MCF 10A (cell line): ENCODE measurements at places on chromosomes 2 and 18. TPM values are rescaled to one million over a fixed set of nuclear protein-coding genes. Genes with fewer than 3 reads are reported as not detected.

Gene CD8A
- total RNA-seq = not detected in 2 replicates

Gene SERPINB2
- 0.47 and 0.82 TPM in 2 replicates for total RNA-seq

Gene AMER3
- not detected in 2 replicates for total RNA-seq

Gene TEKT4
- total RNA-seq = not detected in 2 replicates

Gene SULT1C4
- total RNA-seq = not detected in 2 replicates

Gene ADAM17
- total RNA-seq = 44.3 and 47.3 TPM in 2 replicates

Gene DOK6
- not detected in 2 replicates for total RNA-seq

Gene ZNF24
- total RNA-seq = 39.1 and 44.0 TPM in 2 replicates

Gene HOXD12
- not detected in 2 replicates for total RNA-seq

Gene PTPRM
- total RNA-seq = 82.8 and 107 TPM in 2 replicates

Gene RAMP1
- 4.3 and 11.2 TPM in 2 replicates for total RNA-seq

Gene SOX11
- not detected in 2 replicates for total RNA-seq

Gene ADD2
- total RNA-seq = 0.23 and 0.34 TPM in 2 replicates

Gene FAM161A
- total RNA-seq = 1.7 and 2.3 TPM in 2 replicates

Gene TYMS
- 22.4 and 57.0 TPM in 2 replicates for total RNA-seq

Gene SAG
- total RNA-seq = not detected in 2 replicates

Gene KCNJ3
- not detected in 2 replicates for total RNA-seq
